Thymus (tissue), 14 donors: ENCODE measurements at places on chromosomes 11 and 22.

- H3K4me1 ChIP-seq: peaks cover 3% of the 10 kb centered on the region
- no peak overlapping the region for H3K4me3 ChIP-seq
These were observed 1.2 kb downstream of the MAJIN start for GRCh38 chr11:64970731-64971151.

GRCh38 chr11:129652835-129653234 is 162.8 kb upstream of the TMEM45B start:
- no peak for DNase-seq
- H3K4me3 ChIP-seq: no peak overlapping the region
- no peaks in the 10 kb centered on the region for H3K27me3 ChIP-seq
- H3K4me1 ChIP-seq: no peaks in the 10 kb centered on the region
- no peak overlapping the region for H3K27ac ChIP-seq
- H3K36me3 ChIP-seq: no peaks in the 10 kb centered on the region

DNA sequence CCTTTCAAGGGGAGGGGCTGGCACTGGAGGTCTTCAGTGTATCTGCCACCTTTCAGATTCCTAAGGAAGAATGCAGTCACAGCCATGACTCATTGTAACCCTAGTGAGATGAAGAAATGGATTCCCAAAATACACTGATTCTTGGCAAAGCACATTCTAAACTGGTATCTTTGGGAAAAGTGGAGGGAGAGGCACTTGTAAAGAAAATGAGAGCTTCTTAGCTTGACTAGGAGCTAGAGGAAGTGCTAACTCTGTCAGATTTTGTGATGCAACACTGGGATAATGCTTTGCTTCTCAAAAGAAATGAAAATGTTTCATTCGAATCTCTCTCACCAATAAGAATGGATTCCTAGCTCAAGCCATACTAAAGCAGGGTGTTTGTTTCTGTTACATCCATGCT is 14.3 kb downstream of the NRIP3 start:
- H3K4me1 ChIP-seq: no peaks in the 10 kb centered on the region
- no peak overlapping the region for H3K4me3 ChIP-seq
- H3K27me3 ChIP-seq: no peaks in the 10 kb centered on the region

GRCh38 chr22:30245181-30245984 is 1.2 kb downstream of the LIF start:
- DNase-seq: no peak
- peaks cover 23% of the 10 kb centered on the region for H3K4me1 ChIP-seq
- H3K36me3 ChIP-seq: no peaks in the 10 kb centered on the region
- H3K27ac ChIP-seq: no peak overlapping the region

GRCh38 chr22:42934338-42934737 is 77.3 kb upstream of the ARFGAP3 start:
- no peaks in the 10 kb centered on the region for H3K27me3 ChIP-seq
- peak overlapping the region; percentile 63 for H3K27ac ChIP-seq
- H3K36me3 ChIP-seq: no peaks in the 10 kb centered on the region
- DNase-seq: no peak

- H3K27me3 ChIP-seq: no peaks in the 10 kb centered on the region
- no peak overlapping the region for H3K4me3 ChIP-seq
- H3K4me1 ChIP-seq: no peaks in the 10 kb centered on the region
- H3K36me3 ChIP-seq: peaks cover 41% of the 10 kb centered on the region
- H3K27ac ChIP-seq: no peak overlapping the region
These were observed 33.6 kb downstream of the OSBP start for GRCh38 chr11:59582006-59582405.

- no peak for DNase-seq
- no peak overlapping the region for H3K27ac ChIP-seq
- H3K36me3 ChIP-seq: no peaks in the 10 kb centered on the region
- no peaks in the 10 kb centered on the region for H3K4me1 ChIP-seq
- H3K4me3 ChIP-seq: no peak overlapping the region
These were observed 45.6 kb downstream of the IGSF9B start for GRCh38 chr11:133911171-133911570.

- no peaks in the 10 kb centered on the region for H3K27me3 ChIP-seq
- peak overlapping the region; percentile 71 for H3K4me3 ChIP-seq
- DNase-seq: no peak
- peaks cover 26% of the 10 kb centered on the region for H3K36me3 ChIP-seq
These were observed 850 bp upstream of the MIF start for GRCh38 chr22:23893121-23893944.

- H3K27me3 ChIP-seq: no peaks in the 10 kb centered on the region
- DNase-seq: no peak
- no peak overlapping the region for H3K27ac ChIP-seq
- H3K4me1 ChIP-seq: peaks cover 27% of the 10 kb centered on the region
These were observed 4.2 kb downstream of the TCN2 start for GRCh38 chr22:30611197-30611596.

GRCh38 chr11:1843098-1843473 is 4.3 kb downstream of the TNNI2 start:
- peaks cover 9% of the 10 kb centered on the region for H3K27me3 ChIP-seq
- H3K27ac ChIP-seq: no peak overlapping the region
- no peaks in the 10 kb centered on the region for H3K36me3 ChIP-seq
- DNase-seq: no peak
- peaks cover 9% of the 10 kb centered on the region for H3K4me1 ChIP-seq
- no peak overlapping the region for H3K4me3 ChIP-seq

- H3K27me3 ChIP-seq: no peaks in the 10 kb centered on the region
- no peak overlapping the region for H3K27ac ChIP-seq
- no peak overlapping the region for H3K4me3 ChIP-seq
- no peaks in the 10 kb centered on the region for H3K36me3 ChIP-seq
- no peaks in the 10 kb centered on the region for H3K4me1 ChIP-seq
These were observed 227.6 kb upstream of the CARD18 start for GRCh38 chr11:105367129-105367528.

DNA sequence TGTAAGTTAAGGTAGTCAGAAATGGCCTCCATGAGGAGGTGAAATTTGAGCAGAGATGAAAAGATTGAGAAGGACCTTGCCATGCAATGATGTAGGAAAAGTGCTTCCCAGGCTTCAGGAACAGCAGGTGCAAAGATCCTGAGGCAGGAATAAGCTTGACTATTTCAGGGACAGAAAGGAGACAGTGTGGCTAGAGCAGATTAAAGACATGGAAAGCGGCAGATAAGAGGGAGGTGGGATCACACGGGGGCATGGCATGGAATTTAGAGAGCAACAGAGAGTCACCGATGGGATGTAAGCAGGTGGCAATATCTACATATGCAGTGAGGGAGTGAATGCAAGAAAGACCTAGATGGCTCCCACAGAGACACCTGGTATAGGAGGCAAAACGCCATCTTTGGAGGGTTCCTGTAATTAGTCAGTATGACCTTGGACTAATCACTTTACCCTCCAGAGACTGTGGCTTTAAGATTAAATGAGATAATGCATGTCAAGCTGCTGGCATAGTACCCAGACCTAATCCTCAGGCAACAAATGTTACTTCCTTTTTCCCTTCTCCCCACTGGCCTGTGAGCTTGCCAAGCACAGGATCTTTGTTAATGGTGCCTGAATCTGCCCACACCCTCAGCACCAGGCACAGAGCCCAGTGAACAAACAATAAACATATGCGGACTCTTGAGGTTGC is 24.6 kb upstream of the ACER3 start:
- no peak overlapping the region for H3K4me3 ChIP-seq
- no peaks in the 10 kb centered on the region for H3K4me1 ChIP-seq
- peaks cover 4% of the 10 kb centered on the region for H3K27me3 ChIP-seq
- no peak overlapping the region for H3K27ac ChIP-seq

DNA sequence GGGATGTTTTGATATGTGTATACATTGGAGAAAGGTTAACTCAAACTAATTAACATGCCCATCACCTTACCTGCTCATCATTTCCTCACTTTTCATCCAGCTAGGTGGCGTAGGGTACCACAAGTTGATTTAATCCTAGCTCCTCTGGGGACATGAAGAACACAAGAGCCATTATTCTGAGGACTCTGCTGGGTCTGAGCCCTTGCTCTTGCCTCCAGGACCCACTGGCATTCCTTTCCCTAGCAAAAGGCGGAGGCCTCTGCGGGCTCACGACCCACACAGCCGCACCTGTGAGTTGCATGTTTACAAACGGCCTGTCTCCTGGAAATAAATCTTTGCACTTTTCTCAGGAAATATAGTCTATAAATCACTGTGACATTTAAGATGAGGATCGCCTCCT is 871.9 kb downstream of the TBC1D22A start:
- H3K4me3 ChIP-seq: no peak overlapping the region
- H3K4me1 ChIP-seq: no peaks in the 10 kb centered on the region
- H3K27ac ChIP-seq: no peak overlapping the region
- H3K36me3 ChIP-seq: no peaks in the 10 kb centered on the region
- peaks cover 2% of the 10 kb centered on the region for H3K27me3 ChIP-seq

GRCh38 chr11:62545437-62546243 is 966 bp downstream of the AHNAK start:
- H3K27ac ChIP-seq: peak overlapping the region; percentile 85
- peaks cover 70% of the 10 kb centered on the region for H3K27me3 ChIP-seq
- no peak for DNase-seq
- H3K4me3 ChIP-seq: peak overlapping the region; percentile 44

- no peaks in the 10 kb centered on the region for H3K27me3 ChIP-seq
- no peak overlapping the region for H3K4me3 ChIP-seq
- no peak overlapping the region for H3K27ac ChIP-seq
These were observed 34.0 kb downstream of the HIPK3 start for GRCh38 chr11:33291004-33291777.

- DNase-seq: no peak
- no peak overlapping the region for H3K27ac ChIP-seq
- no peaks in the 10 kb centered on the region for H3K36me3 ChIP-seq
- H3K4me3 ChIP-seq: no peak overlapping the region
These were observed 62.1 kb upstream of the B3GNT6 start for GRCh38 chr11:76972051-76972450.

DNA sequence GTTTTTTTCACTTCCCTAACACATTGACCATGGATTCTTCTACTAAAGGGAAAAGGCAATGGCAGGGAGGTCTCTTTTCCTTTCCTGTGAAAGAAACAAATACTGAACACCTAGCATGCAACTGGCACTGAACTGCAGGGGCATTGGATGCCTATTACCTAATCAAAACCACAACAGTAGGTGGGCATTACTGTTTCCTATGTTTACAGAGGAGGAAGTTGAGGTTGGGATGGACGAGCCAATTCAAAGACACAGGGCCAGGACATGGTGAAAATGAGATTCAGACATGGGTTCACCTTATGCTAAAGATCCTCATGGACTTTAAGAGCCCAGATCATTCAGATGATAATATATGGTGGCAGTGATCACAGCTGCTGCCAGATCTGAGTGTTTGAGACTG is 407.0 kb downstream of the MIAT start:
- no peaks in the 10 kb centered on the region for H3K4me1 ChIP-seq
- no peaks in the 10 kb centered on the region for H3K27me3 ChIP-seq
- no peak for DNase-seq
- no peak overlapping the region for H3K27ac ChIP-seq

DNA sequence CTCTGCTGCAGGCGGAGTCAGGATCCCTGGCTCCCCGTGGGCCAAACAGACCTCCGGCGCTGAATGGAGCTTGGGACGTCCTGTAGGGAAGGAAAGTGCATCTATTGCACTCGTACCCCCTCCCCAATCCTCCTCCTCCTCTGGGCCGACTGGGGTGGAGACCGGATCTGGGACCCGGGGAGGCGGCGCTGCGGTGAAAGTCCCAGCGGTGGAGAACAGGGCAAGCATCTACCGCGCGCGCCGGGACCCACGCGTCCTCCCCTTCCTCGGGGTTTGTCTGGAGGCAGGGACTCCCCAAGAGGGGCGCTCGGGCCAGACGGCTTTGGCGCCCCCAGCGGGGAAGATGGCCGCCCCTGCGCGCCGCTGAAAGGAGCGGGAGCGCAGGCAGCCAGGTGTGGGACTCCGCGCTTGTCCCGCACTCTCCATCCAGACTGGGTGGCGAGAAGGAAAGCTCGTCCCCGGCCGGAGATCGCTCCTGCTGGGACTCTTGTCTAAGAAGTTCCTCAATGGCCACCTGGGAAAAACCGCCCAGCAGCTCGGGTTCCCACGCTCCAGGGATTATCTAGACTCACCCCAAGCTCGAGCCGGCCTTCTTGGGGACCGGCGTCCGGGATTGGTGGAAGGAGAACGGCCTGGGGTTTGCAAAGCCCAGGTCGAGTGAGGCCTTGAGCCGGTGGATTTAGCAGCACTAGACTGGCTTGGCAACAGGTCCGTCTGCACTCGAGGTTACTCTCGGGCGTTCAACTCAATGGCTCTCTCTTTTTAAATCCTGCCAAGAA is 718 bp downstream of the FADS2 start:
- peaks cover 39% of the 10 kb centered on the region for H3K4me1 ChIP-seq
- H3K36me3 ChIP-seq: no peaks in the 10 kb centered on the region
- peak overlapping the region; percentile 86 for H3K4me3 ChIP-seq
- H3K27me3 ChIP-seq: no peaks in the 10 kb centered on the region

DNA sequence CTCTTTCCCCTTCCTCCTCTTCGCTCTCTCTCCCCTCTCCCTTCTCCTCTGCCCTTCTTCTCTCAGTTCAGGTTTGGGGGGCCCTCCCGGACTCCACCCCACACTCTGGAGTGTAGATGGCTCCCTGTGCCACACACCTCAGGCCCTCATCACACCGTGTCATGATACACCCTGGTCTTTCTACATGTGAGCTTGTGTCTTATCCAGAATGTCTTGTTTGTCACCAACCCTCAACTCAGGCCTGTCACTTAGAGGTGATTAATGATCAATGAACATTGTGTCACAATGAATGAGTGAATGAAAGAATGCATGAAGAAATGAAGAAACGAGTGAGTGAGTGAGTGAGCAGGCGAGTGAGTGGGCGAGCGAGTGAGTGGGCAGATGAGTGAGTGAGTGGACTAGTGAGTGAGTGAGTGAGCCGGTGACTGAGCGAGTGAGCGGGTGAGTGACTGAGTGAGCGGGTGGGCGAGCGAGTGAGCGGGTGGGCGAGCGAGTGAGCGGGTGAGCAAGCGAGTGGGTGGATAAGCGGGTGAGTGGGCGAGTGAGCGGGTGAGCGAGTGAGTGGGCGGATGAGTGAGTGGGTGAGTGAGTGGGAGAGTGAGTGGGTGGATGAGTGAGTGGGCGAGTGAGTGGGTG is 33.8 kb downstream of the CAPN1 start:
- H3K27ac ChIP-seq: no peak overlapping the region
- DNase-seq: no peak
- peaks cover 43% of the 10 kb centered on the region for H3K4me1 ChIP-seq
- peaks cover 11% of the 10 kb centered on the region for H3K36me3 ChIP-seq

DNA sequence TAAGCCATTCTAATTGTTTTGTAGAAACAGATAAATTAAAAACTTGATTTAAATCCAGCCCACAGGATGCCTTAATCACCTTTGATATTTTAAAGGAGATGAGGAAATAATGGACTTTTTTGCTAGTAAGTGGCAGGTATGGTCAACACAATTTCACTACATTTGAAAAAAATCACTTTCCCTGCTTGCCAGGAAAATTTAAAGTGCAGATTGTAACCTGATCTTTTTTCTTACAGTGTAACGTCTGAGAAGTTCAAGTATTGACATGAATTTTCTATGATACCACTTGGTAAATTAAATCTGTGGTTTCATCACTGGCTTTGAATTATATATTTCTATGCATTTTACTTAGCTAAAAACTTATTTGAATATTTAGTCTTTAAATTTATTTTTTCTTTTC is 65.3 kb downstream of the ARHGEF12 start:
- H3K27ac ChIP-seq: no peak overlapping the region
- no peak for DNase-seq
- no peak overlapping the region for H3K4me3 ChIP-seq
- H3K4me1 ChIP-seq: no peaks in the 10 kb centered on the region

- H3K36me3 ChIP-seq: no peaks in the 10 kb centered on the region
- peaks cover 49% of the 10 kb centered on the region for H3K4me1 ChIP-seq
- no peak overlapping the region for H3K4me3 ChIP-seq
- no peak overlapping the region for H3K27ac ChIP-seq
- H3K27me3 ChIP-seq: no peaks in the 10 kb centered on the region
- no peak for DNase-seq
These were observed 94.9 kb downstream of the ZBTB16 start for GRCh38 chr11:114154271-114155047.
